ENCODE measurements at places on chromosomes 6 and 20.

GRCh38 chr6:142819603-142820337, 125.2 kb downstream of the HIVEP2 start:
- no peak for DNase-seq

GRCh38 chr6:149169761-149170511, 147.6 kb upstream of the TAB2 start:
- no peak for DNase-seq

- DNase-seq, result peak; percentile 71
Measured at GRCh38 chr20:31835977-31836852, 9.2 kb downstream of the FOXS1 start.

- no peak for DNase-seq
Measured at GRCh38 chr6:33217246-33217645, 8.9 kb downstream of the RING1 start.

GRCh38 chr6:55704421-55704820, 125.4 kb upstream of the HMGCLL1 start:
- no peak for DNase-seq

DNA sequence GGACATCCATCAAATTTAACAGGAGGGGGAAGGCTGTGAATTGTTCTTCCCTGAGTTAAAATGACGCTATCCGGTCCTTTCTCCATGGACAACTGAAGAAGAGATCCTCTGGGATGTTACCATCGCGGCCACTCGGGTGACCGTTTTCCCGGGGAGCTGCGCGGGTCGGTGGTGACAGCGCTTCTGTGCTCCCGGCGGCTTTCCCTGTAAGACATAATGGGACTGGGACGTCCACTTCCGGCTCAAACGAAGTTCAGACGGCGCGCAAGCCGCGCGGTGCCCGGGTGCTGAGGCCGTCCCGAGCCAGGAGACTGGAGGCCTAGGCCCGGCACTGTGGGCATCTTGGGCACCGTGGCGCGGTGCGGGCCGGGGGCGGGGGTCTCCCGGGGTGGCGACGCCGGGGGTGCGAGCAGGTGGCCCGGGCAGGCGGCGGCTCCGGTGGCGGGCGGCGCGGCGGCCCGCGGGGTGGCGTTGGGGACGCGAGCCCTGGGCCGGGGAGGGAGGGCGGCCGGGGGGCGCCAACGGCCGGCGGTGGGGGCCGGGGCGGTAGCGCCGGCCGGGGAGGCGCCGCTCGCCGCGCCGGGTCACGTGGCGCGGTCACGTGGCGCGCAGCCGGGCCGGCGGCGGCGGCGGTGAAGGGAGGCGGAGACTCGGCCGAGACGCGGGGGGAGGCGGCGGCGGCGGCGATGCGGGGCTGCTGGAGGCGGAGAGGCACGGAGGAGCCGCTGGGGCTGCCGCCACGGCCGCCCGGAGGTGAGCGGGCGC, 63.6 kb downstream of the GTF2H5 start:
- DNase-seq, result peak; percentile 80

DNA sequence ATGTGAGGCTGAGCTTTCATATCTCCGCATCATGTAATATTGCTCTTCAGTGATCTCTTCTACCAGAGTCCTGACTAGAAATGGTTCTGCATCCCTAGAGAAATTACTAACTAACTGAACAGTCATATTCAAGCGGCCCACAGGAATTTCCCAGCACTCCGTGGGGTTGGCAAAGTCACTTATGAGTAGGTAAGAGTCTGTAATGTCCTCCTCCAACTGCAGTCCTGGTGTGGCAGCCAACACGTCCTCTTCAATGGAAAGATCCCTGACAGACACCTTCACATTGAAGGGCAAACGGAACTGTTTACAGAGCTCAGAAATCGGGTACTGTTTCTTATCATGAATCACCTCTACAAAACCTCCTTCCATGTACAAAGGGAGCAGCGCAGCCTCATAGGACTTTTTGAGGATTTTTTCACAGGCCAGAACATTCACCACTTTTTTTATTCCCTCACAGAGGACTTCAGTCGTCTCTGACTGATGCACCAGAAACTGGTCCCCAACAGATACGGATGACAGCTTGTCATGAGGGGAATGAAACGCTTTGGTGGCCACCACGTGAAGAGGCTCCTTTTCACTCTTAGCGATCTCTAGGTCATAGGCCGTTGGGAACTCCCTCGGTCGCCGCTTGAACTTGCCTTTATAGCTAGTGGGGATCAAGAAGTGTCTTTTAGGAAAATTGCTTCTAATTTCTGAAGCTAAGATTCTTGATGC, 87.7 kb downstream of the THEMIS start:
- no peak for DNase-seq

- DNase-seq, result no peak
Measured at GRCh38 chr6:103872233-103872632, 987.5 kb downstream of the HACE1 start.

- no peak for DNase-seq
Measured at GRCh38 chr20:51500311-51500710, 42.2 kb downstream of the NFATC2 start.

- DNase-seq, result no peak
Measured at GRCh38 chr6:45500924-45501816, 123.4 kb upstream of the SUPT3H start.

DNA sequence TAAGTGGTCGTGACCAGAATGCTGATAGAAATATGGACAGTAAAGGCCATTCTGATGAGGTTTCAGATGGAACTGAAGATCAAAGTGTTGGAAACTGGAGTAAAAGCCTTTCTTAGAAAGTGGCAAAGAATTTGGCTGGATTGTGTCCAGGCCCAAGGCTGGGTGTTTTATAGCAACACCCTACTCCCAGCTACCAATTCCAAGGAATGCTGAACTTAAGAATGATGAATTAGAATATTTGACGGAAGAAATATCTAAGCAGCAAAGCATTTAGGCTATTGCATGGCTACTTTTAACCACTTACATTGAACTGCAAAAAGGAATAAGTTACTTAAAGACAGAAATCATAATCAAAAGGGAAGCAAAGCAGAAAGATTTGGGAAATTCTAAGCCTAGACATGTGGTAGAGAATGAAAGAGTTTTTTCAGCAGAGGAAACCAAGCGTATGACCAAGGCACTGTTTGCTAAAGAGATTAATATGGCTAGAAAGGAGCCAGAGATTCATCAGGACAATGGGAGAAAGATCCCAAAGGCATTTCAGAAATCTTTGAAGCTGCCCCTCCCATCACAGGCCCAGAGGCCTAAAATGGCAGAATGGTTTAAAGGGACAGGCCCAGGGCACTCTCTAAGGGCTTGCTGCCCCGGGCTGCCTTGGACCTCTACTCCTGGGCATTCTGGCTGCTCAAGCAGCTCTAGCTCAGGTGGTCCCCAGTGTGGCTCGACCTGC, 25.8 kb downstream of the SDHAF4 start:
- no peak for DNase-seq

DNA sequence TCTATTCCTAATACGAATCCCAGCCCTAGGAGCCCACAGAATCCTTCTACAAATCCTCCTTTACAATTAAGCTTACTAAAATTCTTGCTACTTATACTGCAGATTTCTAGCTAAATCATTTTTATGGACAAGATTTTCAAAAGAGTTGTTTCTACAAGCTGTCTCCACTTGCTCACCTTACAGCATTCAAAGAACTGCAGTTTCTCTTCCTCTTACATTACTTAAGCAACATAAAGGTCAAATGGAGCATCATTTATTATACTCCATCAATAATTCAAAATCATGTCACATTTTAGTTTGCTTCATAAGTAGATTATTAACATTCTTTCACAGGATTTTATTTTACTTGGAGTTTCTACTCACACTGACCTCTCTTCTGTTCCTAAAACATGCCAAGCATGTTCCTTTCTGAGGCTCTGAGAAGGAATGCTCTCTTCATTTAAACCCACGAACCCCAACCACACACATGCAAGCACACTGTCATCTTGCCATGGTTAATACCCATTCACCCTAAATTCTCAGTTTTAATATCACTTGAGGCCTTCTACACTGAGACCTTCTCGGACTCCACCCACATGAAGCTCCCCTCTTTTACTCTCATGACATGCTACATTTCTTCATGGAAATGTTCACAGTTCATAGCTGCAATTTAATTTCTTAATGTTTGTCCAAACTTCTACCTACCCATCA, 388.2 kb downstream of the TBC1D32 start:
- DNase-seq, result no peak

DNA sequence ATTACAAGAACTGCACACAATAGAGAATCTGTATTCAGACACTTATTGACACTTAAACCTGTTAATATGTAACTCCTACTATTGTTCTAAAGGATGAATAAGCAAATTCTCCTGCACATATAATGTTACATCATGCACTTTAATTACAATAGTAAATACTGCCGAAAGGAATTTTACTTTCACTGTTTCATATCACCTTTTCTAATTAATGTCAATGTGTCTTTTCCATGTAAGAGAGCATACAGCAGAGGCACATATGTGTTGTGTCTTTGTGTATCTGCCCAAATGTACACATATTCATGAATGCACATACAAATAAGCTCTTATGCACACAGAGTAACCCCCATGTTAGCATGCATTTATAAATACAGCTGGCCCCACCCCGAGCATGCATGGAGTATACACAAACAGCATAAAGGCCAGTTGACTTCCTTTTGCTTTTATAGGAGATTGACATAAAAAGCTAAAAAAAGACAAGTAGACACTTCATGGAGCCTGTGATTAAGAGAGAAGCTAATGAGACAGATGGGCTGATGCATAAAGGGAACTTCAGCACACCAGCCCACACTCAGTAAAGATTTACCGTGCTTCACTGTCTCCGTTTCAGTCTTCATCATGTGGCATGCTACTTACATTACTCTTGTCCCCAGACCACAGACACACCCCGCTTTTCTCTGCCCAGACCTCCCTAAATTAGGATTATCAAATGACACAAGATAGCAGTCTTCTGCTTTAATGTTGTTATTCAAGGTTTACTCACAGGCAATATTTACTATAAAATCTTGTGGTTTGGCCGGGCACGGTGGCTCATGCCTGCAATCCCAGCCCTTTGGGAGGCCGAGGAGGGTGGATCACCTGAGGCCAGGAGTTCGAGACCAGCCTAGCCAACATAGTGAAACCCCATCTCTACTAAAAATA, 184.6 kb downstream of the ATXN1 start:
- no peak for DNase-seq

- no peak for DNase-seq
Measured at GRCh38 chr6:74705451-74705850, 500.4 kb downstream of the COL12A1 start.

- no peak for DNase-seq
Measured at GRCh38 chr6:31353384-31353945, 3.5 kb downstream of the HLA-B start.

DNA sequence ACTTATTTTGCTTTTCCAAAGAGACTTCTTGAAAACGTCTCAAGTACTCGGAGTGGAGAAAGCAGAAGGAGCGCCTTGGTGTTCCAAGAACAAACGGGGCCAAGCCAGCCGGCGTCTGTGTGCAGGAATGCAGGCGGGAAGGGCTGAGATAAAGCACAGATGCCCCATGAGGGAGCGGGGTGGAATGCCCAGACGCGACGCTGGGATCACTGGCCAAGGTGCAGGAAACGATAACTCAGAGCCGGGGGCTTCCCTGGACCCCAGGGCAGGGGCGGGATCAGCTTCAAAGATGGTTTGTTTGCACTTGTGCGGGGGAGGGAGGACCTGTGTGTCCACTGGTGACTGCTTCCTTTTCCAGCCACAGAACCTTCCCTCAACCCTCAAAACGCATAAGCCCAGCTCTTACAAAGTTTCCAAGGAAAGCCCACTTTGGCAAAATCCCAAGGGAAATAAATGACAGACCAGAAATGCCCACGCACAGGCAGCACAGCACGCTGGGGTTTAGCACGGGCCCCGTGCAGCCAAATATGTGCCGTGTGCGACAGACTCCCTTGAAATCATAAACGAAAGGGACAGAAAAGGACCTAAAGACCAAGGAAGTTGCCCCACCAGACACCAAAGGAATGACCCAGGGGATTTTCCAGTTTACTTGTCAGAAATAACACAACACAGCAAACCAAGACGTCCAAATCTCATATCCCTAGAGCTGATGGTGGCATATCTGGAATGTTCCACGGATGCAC, 113.9 kb downstream of the NFATC2 start:
- DNase-seq, result no peak

DNA sequence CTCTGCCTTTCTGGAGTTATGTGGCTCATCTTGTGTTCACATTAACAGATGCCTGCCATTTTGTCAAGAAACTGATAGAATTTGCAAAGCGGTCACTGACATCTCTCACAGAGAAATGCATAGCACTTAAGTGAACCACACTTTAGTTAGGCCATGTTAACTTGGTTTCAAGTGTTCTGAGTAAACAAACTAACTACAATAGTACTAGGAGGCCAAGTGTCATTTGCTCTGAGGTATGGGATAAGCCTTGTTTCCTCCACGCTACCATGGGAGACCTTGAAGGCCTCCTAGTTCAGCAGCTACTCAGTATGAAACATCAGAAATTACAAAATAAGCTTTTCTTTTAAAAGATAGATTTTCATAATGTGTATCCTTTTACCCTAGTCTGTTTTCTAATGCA, 143.5 kb upstream of the MARCKS start:
- no peak for DNase-seq

DNA sequence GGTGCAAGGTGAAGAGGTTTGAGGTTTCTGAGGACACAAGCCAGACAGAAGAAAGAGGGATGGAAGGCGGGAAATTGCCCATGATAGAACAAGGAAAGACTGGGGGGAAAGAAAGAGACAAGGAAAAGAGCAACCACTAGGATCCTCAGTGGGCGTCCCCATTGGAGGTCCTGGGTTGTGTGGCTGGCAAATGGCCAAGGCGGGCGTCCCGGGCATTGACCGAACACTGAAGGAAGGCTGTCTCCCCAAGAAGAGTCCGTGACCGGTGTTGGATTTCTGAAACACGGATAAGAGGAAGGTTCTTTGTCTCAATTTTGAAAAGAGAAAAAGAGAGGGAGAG, 746.6 kb upstream of the ADGRB3 start:
- DNase-seq, result no peak

GRCh38 chr6:168703990-168704389, 263.0 kb downstream of the SMOC2 start:
- peak; percentile 24 for DNase-seq

GRCh38 chr6:37679539-37680476, 17.9 kb downstream of the MDGA1 start:
- no peak for DNase-seq

GRCh38 chr6:120198033-120198432, 848.5 kb upstream of the MAN1A1 start:
- peak; percentile 48 for DNase-seq

GRCh38 chr6:53536561-53536960, 8.3 kb downstream of the GCLC start:
- no peak for DNase-seq

DNA sequence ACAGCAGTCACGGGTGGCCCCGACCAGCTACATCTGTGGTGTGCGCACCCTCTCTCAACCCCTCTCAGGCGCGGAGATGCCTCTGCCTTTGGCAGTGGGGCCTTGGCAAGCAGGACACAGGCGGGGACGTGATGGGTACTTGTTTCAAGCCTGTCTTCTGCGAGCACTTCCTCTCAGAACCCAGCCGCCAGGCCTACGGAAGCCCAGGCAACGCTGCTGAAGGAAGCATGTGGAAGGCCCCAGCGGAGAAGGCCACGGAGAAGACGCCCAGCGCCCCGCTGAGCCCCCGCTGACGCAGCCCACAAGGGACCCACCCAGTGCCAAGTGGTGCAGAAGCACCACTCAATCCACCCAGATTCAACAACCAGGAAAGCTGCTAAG, 13.0 kb downstream of the SERPINB6 start:
- DNase-seq, result peak; percentile 60

Data from Ammon's horn (tissue), 1 donor.